Left lung (tissue), 14 donors: ENCODE measurements at places on chromosomes 16 and 17. TPM values are rescaled to one million over a fixed set of nuclear protein-coding genes. Genes with fewer than 3 reads are reported as not detected.

Gene PDILT
- not detected for total RNA-seq

Gene FLYWCH2
- total RNA-seq = 22.1 TPM

Gene CCL17
- total RNA-seq = 6.4 TPM

Gene CTRB1
- not detected for total RNA-seq

Gene PDIA2
- total RNA-seq = 0.60 TPM

Gene SRCIN1
- 2.8 TPM for total RNA-seq

Gene RHBDL1
- total RNA-seq = 4.3 TPM

Gene DOC2A
- 2.7 TPM for total RNA-seq
